ENCODE measurements at places on chromosomes 1 and 21.

DNA sequence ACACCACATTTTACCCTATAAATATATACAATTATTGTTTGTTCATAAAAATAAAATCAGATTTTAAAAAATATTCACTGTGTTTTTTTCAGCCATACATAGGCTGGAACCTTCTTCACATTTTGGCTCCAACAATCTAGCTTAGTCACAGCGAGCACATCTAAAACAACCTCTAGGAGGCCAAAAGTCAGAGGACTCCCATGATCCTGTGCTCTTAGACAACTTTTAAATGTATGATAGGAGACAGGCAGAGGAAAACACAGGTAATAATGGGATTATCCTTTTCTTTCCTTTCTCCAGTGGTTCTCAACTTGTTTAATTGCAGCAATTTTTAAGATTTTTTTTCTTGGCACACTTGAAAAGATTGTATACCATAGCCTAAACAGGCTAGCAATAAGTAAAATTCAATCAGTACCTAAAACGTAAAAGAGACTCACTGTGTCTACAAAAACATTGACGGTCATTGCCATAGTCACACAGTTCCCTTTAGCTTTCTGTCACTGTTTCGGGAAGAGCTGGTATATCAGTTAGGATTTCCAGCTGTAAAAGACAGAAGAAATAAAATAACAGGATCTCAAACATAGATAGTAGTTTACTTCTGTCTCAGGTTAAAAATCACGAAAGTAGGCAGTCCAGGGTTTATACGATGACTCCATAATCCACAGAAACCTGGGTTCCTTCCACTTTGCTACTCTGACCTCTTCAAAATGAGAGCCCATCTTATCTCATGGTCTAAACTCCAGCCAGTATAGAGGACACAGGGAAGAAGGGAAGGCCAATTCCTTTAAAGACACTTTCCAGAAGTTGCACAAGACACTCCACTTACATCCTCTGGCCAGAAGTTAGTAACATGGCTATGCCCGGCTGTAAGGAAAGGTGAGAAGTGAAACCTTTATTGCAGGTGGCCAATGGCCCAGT lies 39.2 kb upstream of the CR1L start:
- no peak for DNase-seq

- DNase-seq: no peak
Measured at GRCh38 chr1:240352769-240353168, 259.2 kb downstream of the GREM2 start.

DNA sequence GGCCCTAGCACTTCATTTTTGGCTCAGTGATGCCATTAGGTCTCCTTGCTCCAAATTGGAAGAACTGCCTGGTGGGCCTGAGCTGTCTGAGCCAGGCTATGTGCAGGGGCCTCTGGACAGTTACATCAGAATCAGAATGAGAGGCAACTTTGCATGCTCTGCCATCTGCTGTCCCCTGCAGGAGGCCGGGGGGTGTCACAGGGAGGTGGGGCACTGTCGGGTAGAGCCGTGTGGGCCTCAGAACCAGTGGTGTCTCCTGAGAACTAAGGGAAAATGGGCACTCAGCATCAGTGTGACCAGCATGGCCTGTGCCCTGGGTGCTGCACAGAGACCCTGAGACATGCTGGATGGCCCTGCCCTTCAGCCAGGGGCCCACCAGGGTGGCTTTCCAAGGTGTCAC lies 47.0 kb upstream of the COL6A1 start:
- no peak for DNase-seq

GRCh38 chr1:150809651-150810050 lies 1.6 kb upstream of the CTSK start:
- DNase-seq: peak; percentile 15

- DNase-seq: no peak
Measured at GRCh38 chr1:76474922-76475321, 392.4 kb upstream of the ST6GALNAC5 start.

DNA sequence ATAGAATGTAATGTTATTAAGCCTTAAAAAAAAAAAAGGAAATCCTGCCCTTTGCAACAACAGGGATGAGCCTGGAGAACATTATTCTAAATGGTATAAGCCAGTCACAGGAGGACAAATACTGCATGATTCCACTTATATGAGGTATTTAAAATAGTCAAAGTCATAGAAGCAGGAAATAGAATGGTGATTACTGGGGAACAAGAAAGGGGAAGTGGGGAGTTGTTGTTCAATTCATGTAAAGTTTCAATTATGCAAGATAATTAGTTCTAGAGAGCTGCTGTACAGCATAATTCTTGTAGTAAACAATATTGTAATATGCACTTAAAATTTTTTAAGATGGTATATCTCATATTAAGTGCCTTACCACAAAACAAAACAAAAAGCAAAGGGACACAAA lies 13.2 kb downstream of the FCER1A start:
- no peak for DNase-seq

DNA sequence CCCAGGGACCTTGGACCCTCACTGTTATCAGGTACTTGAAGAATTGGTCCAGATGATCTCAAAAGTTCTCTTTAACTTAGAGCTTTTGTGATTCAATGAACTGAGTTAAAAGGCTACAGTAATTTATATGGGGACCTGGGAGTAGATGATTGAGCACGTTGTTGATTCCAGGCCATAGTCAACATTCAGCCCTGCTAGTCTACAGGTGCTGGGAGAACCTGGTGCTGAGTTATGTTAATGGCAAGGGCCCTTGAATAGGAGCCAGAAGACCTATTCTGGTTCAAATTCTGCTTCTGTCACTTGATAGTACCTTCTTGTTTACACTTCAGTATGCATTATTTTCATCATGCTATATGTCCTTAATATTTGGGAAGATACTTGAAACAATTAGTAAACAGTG lies 11.2 kb downstream of the DYRK3 start:
- no peak for DNase-seq

GRCh38 chr1:186043296-186043695 lies 309.1 kb downstream of the HMCN1 start:
- DNase-seq: no peak

- DNase-seq: no peak
Measured at GRCh38 chr1:108072776-108073175, 107.8 kb upstream of the VAV3 start.

DNA sequence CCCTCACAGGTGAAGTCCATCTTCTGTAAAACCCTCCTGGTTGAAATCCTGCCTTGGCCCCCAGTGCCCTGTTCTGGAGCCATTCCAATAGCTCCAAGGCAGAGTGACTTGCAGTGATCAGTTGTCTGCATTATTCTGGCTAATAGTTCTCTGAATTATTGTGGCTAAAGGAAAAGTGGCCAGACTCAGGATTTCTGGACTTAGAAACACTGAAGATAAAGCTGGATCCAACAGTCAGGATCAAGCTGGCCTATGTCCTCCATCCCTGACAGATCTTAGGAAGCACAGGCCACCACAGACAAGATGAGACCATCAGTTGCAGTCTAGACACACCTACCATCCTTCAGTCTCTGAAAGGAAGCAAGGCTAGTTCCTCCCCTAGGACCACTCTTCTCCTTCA lies 801 bp upstream of the C2CD4D start:
- no peak for DNase-seq

- DNase-seq: no peak
Measured at GRCh38 chr1:41751804-41752513, 166.8 kb downstream of the HIVEP3 start.

DNA sequence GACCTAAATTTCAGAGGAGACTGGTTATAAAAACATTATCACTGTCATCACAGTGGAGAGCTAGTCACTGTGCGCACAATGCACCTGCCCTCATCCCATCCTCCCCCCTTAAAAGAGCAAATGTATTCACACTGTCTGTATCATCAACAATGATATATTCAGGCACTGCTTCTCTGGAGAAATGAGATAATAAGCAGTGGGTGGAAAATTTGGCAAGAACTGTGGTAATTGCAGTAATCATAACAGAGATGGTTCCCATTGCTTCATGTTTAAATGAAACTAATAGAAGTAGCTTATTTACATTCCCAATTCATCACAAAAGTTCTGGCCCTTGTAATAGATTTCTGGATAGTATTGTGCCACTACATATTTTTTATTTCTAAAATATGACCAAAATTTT lies 867.4 kb upstream of the ADGRL2 start:
- no peak for DNase-seq

DNA sequence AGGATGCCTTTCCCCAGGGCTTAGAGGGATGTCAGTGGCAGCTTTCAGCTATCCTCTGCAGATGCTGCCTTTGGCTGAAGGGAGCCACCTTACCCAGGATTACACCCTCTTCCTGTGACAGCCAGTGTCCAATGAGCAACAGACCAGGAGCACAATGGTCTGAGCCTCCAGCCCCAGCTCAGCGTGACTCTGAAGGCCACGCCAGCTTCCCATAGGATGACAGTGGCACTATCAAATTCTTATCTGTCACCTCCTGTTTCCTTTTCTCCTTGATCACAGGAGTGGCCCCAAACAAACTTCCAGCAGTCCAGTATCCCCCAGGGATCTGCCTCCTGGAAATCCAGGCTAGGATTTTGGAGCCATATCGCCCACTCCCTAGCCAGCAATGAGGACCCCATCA lies 226.9 kb downstream of the SETD4 start:
- DNase-seq: no peak

- no peak for DNase-seq
Measured at GRCh38 chr1:215022204-215022603, 60.3 kb upstream of the KCNK2 start.

DNA sequence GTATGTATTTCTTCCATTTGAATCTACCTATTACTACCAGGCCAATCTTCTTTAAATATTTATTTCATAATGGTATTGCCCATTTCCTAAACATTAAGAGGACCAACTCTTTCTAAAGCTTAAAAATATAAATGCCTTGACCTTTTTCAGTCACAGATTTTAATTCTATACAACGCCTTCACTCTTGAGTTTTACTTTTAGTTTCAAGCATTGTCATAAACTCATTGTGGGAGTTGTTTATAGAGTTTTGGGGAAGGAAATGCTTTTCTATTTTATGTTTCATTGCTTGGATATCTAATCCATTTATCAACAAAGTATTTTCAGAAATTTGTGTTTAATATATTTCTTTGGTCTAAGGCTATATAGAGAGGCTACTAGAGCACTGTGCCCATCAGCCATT lies 155.8 kb downstream of the DPYD start:
- DNase-seq: no peak

DNA sequence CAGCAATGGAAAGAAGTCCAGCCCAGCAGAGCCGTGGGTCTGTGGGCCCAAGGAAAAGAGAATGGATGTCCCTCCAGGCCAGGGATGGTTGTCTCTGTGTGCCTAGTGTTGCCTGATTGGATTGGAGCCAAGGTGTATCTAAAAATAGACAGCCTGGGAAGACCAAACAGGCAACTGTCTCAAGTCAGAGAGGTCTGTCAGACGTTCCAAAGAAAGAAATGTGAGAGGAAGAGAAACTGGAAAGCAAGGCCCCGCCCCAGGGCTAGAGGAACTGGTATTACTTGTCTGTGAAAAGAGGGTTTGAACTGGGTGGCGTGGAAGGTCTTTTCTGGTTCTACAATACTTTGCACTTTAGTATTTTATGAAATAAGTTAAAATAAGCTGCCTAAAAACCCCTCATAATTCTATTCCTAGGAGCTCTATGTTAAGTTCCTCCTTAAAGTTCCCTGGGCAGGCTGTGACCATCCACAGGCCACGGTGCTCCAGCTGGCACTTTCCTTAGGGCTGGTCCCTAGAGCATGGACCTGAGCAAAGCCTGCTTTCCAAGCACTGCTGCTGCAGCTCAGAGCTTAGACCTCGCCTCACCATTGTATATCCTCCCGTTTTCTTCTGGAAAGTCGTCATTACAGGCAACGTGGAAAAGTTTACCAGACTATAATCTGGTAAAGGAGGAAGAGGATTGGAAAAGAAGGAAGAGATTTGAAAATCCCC lies 151.6 kb downstream of the DISC1 start:
- peak; percentile 51 for DNase-seq

- DNase-seq: no peak
Measured at GRCh38 chr1:67601539-67601938, 83.5 kb upstream of the GADD45A start.

DNA sequence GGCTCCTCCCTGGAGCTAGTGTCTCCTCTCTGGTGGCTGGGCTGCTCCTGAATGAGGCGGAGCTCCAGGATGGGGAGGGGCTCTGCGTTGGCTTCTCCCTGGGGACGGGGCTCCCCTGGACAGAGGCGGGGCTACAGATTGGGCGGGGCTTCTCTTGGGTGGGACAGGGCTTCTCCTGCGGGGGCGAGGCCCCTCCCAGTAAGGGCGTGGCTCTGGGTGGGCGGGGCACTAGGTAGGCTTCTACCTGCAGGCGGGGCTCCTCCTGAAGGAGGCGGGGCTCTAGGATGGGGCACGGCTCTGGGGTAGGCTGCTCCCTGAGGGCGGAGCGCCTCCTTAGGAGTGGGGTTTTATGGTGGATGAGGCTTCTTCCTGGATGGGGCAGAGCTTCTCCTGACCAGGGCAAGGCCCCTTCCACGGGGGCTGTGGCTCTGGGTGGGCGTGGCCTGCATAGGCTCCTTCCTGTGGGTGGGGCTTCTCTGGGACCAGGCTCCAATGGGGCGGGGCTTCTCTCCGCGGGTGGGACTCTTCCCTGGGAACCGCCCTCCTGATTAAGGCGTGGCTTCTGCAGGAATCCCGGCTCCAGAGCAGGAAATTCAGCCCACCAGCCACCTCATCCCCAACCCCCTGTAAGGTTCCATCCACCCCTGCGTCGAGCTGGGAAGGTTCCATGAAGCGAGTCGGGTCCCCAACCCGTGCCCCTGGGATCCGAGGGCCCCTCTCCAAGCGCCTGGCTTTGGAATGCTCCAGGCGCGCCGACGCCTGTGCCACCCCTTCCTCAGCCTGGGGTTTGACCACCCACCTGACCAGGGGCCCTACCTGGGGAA lies 22.7 kb upstream of the ARF1 start:
- peak; percentile 65 for DNase-seq

DNA sequence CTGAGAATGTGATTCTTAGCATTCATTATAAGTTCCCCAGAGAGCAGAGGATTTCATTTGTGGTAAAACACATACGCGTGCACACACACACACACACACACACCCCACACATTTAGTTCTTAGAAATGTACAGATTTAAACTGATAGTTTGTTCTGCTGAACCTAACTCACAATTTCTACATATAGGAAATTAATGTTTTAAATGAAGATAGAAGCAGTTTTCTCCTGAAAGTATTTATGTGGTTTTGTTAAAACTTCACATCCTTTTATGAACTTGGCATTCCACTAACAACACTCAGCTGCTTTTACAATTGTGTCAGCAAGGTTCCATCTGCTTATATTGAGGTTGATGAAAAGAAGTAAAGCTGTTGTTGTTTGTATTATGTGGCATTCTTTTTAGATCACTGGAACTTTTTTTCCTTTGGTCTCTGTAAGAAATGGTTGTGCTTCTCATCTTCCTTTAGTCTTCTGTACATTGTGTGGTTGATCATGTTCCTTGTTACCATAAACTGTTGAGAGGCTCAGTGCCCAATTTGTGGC lies 41.6 kb downstream of the AK4 start:
- no peak for DNase-seq

DNA sequence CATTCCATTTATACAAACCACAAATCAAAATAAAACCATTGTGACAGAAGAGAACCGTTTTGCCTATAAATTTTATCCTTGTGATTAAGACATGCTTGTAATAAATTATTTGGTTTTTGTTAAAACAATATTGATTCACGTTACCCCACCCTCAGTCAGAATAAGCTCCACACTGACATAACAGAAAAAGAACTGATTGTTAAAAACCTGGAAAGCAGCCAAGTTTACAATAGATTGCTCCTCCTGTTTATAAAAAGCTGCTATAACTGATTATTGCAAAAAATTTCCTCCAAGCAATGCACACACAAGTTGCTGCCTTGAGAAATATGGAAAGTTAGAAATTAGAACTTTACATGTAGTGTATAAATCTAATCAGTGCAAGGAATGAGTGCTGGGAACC lies 263.5 kb downstream of the SETD4 start:
- no peak for DNase-seq

All from psoas muscle (tissue), 8 donors.